AML-193 (cell line): ENCODE measurements at places on chromosomes 5 and 9.

- no peak for DNase-seq
Measured at GRCh38 chr5:174139623-174140022, 94.1 kb downstream of the NSG2 start.

DNA sequence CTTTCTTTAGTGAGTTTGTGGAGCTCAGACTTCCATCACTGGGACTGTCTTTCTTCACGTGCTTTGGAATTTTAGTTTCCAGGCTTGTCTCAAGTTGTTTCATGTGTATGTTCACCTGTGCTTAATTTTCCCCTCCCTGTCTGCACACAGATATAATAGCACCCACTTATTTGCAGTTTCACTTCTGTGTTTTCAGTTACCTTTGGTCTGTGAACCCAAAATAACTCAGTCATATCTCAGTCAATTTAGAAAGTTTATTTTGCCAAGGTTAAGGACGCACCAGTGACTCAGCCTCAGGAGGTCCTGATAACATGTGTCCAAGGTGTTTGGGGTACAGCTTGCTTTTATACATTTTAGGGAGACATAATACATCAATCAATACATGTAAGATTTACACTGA is 330.4 kb downstream of the ICE1 start:
- DNase-seq: no peak

- DNase-seq: no peak
Measured at GRCh38 chr9:14511452-14511851, 181.8 kb downstream of the ZDHHC21 start.

- no peak for DNase-seq
Measured at GRCh38 chr5:11062397-11062796, 301.4 kb upstream of the DAP start.

DNA sequence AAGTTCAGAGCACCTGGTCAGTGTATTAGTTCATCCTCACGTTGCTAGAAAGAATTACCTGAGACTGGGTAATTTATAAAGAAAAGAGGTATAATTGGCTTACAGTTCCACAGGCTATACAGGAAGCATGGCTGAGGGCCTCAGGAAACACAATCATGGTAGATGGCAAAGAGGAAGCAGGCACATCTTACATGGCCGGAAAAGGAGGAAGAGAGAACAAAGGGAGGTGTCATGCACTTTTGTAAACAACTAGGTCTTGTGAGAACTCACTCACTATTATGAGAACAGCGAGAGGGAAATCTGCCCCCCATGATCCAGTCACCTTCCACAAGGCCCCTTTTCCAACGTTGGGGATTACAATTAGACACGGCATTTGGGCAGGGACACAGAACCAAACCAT is 28.8 kb upstream of the CAVIN4 start:
- DNase-seq: no peak

- DNase-seq: no peak
Measured at GRCh38 chr5:127417528-127417927, 99.9 kb upstream of the PRRC1 start.

- no peak for DNase-seq
Measured at GRCh38 chr5:173582216-173583111, 34.0 kb downstream of the BOD1 start.

GRCh38 chr5:125367702-125368101 is 621.3 kb upstream of the ZNF608 start:
- DNase-seq: no peak

DNA sequence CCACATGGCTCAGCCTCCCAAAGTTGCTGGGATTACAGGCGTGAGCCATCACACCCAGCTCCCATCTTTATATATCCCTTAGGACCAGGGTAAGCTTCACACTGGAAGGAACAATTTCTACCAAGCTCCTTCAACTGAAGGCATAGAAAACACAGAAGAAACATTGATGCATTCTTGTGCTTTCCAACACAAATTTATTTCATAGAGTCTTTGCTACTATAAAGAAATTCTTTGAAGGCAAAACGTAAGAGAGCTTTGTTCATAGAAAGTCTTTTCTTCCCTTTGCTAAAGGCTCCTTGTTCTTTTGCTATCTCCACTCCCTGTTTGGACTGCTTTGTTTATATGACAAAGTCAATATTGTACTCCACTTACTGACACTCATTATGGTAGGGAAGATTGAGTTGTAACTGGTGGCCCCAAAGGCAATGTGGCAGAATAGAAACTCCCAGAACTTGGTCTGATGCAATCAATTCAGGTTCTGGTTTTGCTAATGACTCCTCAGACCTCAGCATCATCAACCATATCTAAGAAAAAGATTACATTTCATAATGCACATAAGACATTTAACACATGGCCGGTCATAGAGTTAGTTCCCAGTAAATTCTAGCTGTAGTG is 97.4 kb upstream of the CLINT1 start:
- no peak for DNase-seq

DNA sequence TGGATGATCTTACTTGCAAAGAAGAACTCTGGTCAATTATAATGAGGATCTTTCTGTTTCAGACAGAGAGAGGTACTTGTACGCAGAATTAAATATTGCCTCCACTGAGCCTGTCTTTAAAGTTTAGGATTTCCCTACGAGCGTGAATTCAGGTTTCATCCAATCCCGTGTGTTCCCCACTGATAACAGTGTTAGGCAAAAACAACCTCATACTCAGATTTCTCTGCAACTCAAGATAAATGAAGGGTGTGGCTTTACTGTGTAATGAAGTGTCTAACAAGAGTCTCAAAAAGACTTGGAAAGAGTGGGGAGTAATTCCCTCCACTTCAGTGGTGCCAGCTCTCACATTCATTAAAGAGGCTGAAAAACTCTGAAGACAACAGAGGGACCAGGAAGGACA is 53.2 kb upstream of the ACO1 start:
- no peak for DNase-seq

GRCh38 chr5:150333400-150333799 is 24.1 kb upstream of the TCOF1 start:
- DNase-seq: no peak

DNA sequence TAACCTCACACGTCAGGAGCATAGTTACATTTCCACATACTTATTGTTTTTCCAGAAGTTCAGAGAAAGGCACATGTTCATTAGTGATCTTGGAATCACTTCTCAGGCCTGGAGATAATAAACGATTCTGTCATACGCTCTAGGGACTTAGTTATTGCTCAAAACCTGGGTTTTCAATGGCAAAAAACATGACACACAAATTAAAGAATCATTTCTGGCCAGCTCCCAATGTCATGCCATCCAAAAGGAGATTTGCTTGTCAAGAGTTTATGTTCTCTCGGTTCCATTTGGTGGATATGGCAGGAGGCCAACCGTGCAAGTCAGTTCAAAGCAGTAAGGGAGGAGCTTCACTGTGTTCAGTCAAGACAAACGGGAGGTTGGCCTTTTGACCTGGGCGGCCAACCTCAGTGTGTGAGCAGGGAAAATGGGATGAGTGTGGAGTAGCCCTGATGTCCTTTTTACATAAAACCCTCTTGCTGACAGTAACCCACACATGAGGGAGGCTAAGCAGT is 123.4 kb downstream of the NXNL2 start:
- DNase-seq: no peak

- no peak for DNase-seq
Measured at GRCh38 chr9:87525546-87526303, 28.1 kb downstream of the DAPK1 start.

DNA sequence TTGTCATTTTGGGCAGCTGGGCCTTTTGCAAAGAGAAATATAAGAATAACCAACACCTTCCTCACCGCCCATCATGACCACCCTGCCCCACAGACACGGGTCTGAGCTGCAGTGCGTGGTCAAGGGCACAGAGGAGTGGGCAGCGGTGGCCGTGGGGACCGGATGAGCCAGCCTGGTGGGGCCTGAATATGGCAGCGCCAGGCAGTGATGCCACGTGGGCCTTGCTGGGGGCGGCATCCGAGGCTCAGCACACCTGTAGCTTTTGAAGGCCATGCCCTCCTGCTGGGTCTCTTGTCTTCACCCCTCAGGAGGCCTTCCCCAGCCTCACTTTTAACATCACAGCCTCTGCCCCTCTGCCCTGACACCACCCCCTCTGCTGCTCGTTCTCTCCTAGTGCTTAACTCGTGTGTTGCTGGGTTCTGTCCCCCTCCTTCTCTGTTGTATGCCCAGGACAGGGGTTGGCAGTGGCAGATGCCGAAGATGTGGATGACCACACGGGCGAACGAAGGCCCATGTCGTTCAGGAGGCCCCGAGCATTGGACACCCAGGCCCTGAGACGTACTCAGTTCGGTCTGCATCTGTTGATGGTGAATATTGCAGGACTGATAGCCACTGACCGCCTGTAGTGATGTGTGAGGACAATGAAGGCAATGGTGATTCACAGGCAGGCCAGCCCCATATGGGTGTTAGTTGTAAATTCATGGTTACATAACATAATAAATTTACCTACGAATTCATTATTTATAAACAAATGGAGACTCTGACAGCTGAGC is 46.0 kb downstream of the AHRR start:
- DNase-seq: no peak

DNA sequence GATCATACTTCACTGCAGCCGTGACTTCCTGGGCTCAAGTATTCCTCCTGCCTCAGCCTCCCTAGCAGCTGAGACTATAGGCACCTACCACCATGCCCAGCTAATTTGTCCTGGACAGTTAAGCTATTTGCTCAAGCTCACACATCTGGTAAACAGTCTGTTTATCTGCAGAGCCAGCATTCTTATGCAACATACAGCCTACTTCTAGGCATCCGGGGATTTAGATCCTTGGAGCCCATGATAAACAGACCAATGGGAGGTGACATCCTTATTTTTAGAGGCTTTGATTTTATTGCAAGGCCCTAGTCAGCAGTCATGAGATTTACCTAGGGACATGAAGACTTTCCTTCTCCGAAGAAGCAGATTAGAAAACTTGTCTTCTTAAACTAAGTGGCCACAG is 21.0 kb downstream of the ATOX1 start:
- no peak for DNase-seq

DNA sequence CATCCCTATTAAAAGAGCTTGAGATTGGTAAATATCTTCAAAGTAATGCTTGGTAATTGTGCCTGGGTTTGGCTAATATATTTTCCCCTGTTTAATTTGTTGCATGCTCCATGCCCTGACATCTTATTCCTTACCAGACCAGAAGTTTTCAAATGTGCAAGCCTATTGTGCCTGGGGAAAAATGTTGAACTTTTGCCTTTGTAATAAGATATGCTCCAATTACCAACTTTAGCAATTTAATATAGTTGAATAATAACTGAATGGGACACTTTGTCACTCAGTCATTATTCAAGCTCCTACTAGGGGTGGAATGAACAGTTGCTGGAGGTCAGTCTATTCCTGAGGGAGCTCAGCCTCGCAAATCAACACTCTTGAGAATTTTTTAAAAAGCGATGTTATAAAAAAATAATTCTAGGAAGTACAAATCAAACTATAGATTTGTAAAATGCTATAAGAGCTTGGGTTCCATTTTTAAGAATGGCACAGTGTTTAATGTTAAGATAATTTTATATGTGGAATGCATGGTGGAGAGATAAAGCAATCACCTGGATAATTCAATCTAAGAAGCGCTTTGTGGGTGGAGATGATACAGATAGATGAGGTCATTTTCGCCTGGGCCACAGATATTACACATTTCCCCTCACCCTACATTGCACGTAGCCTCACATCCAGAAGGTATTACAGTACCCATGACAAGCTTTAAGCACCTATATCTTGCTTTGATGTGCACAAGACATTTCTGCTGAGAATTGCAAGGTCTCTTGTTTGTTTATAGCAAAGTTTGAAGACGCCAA is 231.8 kb downstream of the PIK3R1 start:
- DNase-seq: no peak

DNA sequence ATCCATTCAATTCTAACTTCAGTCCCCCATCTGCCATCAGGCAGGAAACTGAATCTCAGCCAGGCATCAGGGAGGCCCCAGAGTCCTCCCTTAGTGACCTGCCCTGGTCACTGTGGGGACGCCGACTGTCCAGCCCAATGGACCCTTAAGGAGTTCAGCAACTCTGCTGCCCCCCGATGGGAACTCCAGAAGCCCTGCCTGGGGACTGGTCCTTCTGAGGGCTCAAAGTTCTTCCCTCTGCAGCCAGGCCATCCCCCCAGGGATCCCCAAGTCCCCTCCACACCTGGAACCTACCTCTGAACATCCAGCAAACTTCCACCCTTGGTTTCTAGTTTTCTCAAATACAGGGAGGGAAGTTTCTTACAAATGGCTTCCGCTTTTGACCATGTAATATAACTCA is 76.8 kb downstream of the UBE2QL1 start:
- DNase-seq: no peak

GRCh38 chr5:139132515-139132914 is 65.7 kb downstream of the SIL1 start:
- no peak for DNase-seq

DNA sequence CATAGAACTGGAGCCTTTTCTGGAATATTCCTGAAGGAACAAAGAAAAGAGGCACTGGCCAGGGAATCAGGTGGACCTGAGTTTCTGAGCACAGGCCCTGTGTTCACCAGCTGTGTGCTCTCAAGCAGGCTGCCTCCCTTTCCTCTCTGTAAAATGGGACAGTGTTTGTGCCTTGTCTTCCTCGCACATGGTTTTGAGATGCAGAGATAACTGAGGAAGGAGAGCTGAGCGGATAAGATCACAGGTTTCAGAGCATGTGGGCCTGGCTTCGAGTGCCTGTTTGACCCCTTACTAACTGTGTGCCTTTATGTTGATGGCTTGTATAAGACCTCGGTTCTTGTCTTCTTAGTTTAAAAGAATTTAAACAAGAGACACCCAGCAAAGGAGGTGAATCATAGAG is 46.2 kb upstream of the HAND1 start:
- DNase-seq: no peak

DNA sequence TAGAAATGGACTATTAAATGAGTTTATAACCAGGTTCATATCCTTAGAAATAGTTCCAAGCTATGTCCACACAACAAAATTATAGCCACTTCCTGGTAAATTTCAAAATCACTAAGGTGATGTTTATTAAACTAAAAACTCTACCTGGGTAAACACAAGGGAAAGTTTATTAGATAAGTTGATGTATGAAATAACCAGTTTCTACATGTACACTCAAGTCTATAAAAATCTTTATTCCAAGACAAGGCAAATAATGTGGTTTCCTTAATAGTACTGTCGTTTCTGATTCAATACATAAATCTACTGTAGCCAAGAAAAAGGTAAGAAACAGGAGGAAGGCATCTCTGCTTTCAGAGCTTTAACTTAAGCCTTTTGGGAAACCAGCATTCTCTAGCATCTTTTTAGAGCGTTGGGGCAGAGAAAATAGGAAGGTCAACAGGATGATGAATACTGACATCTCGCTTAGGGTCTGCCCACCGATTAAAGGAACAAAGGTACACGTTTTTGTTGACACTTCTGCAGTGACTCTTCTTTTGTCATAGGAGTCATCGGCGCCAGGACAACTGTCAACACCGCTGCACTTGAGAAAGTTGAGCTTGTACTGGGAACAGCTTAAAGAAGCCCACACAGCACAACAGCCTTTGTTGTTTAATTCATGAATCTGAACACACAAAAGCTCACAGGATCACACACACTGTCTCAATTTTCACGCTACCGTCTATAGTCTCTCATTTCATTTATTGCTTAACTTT is 513.6 kb downstream of the SLCO4C1 start:
- DNase-seq: no peak

DNA sequence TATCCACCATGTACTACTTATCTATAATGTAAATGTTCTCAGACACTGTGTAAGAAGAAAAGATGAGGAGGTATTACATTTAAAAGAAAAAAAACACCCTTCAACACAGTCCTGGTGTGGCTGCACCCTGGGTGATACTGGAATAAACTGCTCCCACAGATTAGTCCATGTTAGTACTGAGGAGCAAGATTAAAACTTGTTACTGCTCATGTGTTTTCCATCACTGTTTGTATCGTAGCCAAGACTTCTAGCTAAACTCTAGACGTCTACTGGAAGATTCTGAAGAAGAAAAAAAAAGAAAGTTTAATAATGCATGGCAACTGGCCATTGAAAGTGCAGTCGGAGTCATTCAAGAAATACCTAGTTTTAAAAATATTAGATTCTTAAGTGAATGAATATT is at the start of gene ASPN:
Gene ASPN (minus strand): TSS at position 178 of the 400 bp plus-strand sequence.
- DNase-seq: no peak
